ENCODE measurements at places on chromosomes 7 and 10.

DNA sequence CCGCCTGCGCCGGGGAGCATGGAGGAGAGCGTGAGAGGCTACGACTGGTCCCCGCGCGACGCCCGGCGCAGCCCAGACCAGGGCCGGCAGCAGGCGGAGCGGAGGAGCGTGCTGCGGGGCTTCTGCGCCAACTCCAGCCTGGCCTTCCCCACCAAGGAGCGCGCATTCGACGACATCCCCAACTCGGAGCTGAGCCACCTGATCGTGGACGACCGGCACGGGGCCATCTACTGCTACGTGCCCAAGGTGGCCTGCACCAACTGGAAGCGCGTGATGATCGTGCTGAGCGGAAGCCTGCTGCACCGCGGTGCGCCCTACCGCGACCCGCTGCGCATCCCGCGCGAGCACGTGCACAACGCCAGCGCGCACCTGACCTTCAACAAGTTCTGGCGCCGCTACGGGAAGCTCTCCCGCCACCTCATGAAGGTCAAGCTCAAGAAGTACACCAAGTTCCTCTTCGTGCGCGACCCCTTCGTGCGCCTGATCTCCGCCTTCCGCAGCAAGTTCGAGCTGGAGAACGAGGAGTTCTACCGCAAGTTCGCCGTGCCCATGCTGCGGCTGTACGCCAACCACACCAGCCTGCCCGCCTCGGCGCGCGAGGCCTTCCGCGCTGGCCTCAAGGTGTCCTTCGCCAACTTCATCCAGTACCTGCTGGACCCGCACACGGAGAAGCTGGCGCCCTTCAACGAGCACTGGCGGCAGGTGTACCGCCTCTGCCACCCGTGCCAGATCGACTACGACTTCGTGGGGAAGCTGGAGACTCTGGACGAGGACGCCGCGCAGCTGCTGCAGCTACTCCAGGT, 29.7 kb downstream of the CHST12 start:
- DNase-seq = no peak

DNA sequence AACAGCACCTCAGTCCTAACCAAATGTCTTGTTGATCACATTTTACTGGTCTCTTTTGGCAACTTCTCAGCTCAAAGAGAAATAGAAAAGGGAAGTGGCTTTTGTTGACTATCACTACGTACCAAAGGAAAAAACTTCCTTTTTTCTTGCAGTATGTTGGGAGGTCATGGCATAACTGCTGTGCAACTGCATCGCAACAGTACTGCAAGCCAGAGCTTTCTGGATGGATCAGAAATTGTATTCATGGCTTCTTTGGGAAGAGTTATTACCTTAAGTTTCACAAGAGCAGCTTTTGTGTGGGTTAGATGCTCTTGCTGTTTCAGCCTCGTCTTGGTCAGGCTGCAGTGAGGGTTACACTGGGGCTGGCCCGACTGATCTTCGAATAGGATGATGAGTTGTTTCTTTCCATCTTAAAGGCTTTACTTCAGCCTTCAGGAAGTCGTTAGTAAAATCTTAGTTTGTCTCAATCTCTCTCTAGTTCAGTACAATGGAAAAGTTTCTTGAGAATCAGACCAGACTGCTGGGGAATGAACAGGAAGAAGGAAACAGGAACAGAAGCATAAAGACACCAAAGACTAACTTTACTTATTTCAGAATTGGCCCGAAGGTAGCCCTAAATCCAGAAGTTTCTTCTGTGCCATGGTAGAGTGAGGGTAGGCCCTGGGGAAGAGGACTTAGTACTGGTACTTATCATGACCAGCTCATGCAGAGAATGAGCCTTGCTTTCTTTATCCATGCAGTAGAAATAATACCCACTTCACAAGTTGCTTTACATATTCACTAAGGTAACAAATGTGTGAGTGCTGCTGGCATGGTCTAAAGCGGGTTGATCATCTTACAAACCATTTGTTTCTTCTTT, 153.6 kb downstream of the CELF2 start:
- DNase-seq = no peak

DNA sequence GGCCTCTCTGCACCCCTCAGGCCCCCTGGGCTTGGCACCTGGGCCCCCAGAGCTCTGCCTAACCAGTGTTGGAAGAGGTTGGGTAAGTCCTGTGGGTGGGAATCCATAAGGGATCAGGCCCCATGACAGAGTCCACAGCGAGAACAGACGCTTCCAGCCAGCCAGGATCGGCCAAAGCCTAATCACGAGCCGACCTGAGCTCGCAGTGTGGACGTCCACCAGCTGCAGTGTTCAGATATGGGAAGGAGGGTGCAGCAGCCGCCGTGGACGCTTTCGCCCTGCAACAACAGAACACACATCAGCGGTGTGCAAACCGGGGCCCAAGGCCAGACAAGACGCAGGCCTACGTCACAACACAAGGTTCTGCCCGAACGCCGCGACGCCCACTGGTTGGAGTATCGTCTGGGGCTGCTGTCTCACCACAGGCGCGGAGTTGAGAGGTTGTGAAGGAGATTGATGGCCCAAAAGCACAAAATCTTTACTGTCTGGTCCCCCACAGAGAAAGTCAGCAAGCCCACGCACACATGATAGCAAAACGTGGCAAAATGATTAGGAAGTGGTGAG, 102.1 kb downstream of the FOXL3 start:
- no peak for DNase-seq

GRCh38 chr7:102261451-102261850, 25.2 kb upstream of the SH2B2 start:
- no peak for DNase-seq

DNA sequence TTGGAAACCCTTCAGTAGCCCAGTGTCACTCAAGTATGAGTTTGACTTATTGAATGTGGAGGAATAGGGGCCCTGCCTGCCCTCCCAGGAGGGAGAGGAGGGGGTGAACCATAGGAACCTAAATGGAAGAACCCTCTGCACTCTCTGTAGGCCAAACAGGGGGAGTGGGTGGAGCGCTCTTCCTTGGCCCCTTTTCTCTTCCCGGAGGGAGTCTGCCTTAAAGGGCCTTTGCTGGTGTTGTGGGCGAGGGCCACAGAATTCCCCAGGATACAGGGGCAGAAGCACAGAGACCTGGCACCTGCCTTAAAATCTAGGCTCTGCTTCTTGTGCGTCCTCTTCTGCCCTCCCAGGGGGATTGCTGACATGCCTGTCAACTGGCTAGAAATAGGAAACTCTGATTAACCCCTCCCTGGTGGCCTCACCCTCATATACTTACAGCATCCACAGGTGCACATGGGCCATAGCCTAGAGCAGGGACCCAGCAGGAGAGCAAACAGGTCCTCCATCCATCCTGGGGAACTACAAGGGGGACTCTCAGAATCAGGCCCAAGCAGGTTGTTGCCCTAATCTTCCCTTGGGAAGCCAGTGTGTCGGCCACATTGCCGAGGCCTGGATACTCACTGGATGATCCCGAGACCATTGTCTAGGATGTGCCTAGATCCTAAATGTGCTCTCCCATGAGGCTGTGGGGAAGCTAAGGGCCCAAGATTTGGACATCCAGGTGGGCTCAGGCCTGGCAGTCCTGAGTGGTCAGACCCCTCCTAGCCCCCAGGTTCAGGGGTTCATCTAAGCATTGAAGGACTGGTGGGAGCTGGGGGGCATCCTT, 3.4 kb downstream of the TRIM8 start:
- no peak for DNase-seq

DNA sequence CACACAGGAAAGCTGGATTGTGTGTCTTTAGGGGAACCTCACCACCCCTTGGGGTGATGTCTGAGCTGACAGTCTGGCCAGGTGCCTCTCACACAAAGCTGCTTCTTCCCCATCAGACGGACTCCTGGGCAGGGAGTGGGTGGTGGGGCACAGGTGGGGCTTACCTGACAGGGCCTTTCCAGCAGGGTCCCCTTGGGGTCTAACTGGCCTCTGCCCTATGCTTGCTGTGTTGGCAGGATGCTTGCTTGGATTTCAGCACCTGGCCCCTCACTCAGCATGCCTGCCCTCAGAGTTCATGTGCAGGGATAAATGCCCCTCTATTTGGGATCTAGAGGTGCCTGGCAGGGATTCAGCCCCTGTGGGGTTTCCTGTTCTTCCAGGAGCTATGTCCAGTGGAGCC, 496.9 kb upstream of the ZMIZ1 start:
- no peak for DNase-seq

DNA sequence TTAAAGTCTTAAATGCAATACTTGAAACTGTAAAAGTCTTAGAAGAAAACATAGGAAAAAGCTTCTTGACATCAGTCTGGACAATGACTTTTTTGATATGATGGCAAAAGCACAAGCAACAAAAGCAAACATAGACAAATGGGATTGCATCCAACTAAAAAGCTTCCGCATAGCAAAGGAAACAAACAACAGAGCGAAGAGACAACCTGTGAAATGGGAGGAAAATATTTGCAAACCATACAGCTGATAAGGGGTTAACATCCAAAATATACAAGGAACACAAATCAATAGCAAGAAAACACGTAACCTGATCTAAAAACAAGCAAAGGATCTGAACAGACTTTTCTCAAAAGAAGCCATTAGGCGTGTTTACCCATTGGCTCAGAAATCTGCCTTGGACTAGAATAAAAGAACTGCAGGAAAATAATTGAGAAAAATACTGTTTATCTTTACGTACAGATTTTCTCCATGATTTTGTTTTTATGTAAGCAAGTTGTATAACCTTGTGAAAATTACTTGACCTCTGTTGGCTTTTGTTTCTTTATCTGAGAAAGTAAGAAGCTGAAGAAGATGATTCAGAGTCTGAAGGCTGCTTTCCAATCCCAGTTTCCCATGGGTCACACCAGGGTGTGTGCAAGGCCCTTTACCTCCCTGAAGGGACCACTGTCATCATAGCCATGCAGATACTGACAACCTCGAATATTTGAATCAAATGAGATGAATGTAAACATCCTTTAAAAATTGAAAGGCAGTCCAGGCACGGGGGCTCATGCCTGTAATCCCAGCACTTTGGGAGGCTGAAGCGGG, 99.1 kb upstream of the LANCL2 start:
- no peak for DNase-seq

DNA sequence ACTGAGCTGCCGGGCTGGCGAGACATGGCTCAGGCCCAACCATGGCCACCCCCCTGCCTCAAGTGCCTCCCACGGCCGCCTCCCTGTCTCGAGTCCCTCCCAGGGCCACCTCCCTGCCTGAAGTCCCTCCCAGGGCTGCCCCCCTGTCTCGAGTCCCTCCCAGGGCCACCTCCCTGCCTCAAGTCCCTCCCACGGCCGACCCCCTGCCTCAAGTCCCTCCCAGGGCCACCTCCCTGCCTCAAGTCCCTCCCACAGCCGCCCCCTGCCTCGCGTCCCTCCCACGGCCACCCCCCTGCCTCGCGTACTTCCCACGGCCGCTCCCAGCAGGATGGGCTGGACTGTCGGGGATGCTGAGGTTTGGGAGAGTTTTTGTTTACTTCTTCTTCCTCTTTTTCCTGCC, 462.5 kb downstream of the PTPRN2 start:
- no peak for DNase-seq

DNA sequence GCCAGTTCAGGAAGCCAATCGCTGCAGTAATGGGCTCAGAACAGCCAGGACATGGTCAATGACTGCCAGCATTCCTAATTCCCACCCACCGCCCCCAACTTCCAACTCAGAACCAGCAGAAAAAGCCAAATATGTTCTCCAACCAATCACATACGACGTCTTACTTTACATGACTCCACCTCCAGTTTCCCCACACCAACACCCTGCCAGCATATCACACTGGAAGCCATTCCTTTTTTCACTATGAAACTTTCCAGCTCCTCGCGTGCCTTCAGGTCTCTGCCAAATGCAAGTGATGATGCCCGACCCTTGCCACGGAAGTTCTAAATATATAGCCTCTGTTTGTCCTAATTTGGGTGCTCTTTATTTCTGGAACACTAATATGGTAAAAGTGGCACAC, 12.5 kb downstream of the NPS start:
- no peak for DNase-seq

DNA sequence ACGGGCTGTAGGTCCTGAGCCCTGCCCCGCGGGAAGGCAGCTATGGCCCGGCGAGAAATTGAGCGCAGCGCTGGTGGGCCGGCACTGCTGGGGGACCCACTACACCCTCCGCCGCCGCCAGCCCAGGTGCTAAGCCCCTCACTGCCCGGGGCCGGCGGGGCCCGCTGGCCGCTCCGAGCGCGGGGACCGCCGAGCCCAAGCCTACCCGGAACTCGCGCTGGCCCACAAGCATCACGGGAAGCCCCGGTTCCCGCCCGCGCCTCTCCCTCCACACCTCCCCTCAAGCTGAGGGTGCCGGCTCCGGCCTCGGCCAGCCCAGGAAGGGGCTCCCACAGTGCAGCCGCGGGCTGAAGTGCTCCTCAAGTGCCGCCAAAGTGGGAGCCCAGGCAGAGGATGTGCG, 5.5 kb upstream of the CACUL1 start:
- DNase-seq = no peak

DNA sequence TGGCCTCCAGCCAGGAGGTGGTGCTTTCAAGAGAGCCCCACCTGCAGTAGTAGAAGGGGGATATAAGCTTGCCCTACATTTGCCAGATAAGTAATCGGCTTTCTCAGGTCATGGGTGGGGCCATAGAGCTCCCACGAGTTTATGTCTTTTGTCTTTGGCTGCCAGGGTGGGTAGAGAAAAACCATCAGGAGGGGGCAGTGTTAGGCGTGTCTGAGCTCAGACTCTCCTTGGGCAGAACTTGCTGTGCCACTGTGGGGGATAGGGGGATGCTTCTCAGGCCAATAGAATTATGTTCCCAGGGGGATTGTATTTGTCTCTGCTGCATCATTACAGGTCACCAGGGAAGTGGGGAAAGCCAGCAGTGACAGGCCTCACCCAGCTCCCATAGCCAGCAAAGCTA, 12.3 kb upstream of the MRPS33 start:
- no peak for DNase-seq

GRCh38 chr7:140367528-140367927, 30.8 kb downstream of the SLC37A3 start:
- no peak for DNase-seq

DNA sequence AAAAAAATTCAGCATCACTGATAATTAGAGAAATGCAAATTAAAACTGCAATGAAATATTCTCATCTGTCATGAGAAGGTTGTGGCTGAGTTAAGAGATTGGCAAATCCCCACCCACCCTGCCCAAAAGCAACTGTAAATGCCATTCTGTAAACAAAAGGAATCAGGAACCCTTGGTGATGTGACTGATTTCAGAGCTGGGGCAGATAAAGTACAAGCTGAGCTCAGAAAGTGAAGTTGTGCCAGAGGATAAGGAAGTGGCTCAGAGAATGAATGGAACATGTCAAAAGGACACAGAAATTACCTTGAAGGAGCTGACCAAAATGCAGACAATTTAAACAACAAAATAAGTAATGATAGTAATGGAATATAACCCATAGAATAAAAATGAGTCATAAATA, 32.7 kb upstream of the ARMS2 start:
- no peak for DNase-seq

DNA sequence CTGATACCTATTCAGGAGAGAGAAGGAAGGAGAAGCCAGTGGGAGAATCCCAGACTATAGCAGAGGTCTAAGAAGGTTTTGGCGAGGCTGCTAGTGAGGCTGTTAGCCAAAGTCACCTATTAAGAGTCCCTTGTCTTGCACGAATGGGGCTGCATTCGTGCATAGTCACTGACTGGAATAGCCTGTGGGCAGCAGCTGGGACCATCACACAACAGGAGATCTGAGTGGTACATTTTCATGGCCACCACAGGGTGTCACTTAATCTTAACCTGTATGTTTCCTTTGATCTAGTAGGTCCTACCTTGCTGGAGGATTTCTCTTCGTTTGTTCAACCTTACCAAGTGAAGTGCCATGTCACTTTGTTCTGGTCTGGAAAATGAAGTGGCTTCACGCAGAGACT, 319.9 kb downstream of the BMPER start:
- DNase-seq = no peak
